ENCODE measurements at places on chromosomes 3 and 15.

DNA sequence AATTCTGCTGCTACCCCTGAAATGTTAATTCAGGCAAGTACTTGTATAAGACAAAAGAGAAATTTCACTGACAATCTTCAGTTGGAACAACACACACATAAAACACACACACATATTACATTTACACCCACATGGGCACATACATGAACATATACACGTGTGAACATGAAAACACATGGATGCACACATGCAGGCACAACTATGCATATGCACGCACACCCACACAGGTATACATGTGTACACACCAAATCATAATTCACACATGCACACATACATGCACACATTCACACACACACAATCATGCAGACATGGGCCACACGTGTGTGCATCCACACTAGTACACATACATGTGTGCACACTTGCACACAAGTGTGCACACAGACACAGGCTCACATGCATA lies 277.8 kb downstream of the OCA2 start:
- no peak for DNase-seq

DNA sequence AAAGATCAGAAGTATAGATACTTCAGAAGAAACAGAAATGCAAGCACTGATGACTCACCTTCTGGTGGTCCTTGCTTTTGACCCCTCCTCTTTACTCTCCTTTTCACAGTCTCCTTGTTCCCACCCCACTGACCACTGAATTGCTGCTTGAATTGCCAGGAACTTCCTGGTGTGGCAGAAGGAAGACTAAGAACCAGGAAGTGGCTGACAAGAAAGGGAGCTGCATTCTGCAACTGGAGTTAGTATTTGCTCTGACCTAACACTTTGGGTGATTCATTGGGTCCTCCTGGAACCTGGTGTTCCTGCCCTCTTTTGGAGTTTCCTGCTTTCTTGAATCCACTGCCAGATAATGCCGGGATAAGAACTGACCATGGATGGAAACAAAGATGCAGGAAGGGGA lies 23.0 kb downstream of the KY start:
- DNase-seq, result peak; percentile 33

- DNase-seq, result no peak
These were observed 7.4 kb upstream of the RIOX2 start for GRCh38 chr3:97979610-97980009.

DNA sequence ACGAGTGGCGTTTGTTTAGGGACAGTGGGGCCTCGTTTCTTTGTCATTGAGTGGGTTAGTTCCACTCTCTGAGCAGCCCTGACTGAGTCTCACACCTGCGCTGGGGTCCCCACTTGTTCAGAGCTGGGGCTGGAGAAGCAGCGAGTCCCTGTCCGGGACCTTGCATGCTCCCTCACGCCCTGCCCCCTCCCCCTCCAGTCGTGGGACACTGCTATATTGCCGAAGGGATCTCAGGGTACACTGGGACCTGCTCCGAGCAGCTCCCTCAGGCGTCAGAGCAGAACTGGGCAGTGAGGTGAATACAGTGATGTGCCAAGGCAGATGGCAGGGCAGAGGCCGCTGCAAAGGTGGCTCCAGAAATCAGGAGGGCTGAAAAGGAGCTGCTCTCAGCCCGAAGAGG lies 59.9 kb upstream of the KLF13 start:
- no peak for DNase-seq

DNA sequence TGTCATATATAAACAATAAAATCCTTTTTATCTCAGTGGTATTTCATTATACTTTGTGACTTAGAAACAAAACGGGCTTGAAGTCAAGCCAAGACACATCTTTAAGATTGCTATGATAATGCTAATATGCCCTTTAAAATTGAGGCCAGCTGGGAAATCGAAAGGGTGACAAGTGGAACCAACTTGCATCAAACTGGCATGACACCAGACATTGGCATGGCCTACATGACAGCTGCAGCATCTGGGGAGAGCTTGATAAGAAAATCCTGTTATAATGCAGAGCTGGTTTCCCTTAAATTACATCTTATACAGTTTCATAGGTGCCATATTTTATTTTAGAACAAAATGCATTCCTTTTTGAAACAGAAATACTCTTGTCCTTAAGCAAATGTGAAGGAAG lies 325.2 kb downstream of the ZBBX start:
- no peak for DNase-seq
